H1 (cell line): ENCODE measurements at places on chromosomes 5 and 9. TPM values are rescaled to one million over a fixed set of nuclear protein-coding genes. Genes with fewer than 3 reads are reported as not detected.

- peaks cover 2% of the 10 kb centered on the region; the same call in 1 of the 2 replicates for H3K4me1 ChIP-seq
- no peak overlapping the region for H3K4me3 ChIP-seq
- no peak for DNase-seq
- no peaks in the 10 kb centered on the region for H3K27me3 ChIP-seq
Observed at GRCh38 chr5:142132916-142133315, 24.3 kb downstream of the NDFIP1 start.

DNA sequence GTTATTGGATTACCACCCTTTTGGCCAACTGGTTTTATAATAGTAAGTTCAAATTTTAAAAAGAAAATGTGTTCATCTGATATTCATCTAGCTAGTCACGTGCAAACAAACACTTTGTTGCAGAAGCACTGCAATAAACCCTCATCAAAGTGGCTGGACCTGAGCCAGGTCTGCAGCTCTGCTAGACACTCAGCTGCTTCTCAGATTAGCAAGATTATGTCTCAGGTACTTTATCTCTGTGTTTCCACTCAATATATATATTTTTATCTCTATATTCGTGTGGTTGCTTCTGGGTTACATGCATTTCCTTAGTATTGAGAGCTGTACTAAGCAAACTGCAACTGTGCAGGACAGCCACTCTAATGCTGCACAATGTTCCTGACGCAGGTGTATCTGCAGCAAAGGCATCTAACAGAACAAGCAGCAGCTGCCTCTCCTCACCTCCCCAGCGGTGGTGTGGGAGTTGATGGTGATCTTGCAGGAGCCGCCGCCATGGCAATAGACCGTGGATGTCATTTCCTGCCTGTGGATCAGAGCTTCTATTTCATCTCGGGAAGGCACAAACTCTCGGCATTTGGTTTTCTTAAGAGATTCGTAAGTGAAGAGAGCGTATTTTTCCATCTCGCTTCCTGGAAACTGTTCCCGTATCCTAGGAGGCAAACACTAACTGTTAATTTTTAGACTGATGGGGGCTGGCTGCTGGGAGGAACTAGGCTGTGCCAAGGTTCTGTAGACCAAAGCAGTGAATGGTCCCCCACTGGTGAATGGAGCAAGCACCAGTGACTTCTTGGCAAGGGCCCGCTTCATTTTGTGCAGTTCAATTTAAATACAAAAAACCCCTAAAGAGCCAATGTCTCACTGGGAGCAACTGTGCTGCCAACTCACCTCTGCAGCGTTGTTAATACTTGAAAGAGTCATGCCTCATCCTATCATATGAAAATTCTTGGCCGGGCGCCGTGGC, 56.7 kb upstream of the RETREG1 start:
- no peak for DNase-seq
- no peaks in the 10 kb centered on the region for H3K27me3 ChIP-seq
- H3K27ac ChIP-seq = no peak overlapping the region
- no peaks in the 10 kb centered on the region for H3K4me1 ChIP-seq
- peaks cover 93% of the 10 kb centered on the region for H3K36me3 ChIP-seq

GRCh38 chr9:123248630-123249029, 19.8 kb downstream of the STRBP start:
- no peaks in the 10 kb centered on the region for H3K4me1 ChIP-seq
- H3K36me3 ChIP-seq = no peaks in the 10 kb centered on the region
- no peak overlapping the region for H3K27ac ChIP-seq
- DNase-seq = no peak
- H3K4me3 ChIP-seq = no peak overlapping the region

DNA sequence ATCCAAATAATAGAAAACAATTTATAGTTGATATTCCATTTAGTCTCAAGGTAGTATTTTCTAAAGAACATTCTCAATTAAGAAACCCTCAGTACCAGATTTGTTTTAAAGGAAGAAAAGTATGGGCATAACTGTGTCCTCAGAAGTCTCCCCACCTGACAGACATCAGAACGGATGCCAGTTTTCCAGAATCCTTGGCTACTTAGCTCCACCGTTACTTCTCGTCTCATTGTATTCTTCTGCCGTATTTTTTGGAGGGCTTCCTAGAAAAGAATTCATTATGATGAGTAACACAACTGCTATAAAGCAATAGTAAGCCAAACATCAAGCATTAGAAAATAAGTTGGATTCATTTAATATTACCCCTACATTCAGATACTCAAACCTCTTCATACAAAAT, 67.8 kb downstream of the DROSHA start:
- H3K4me1 ChIP-seq = no peaks in the 10 kb centered on the region
- H3K27me3 ChIP-seq = no peaks in the 10 kb centered on the region
- no peak overlapping the region for H3K4me3 ChIP-seq
- no peak overlapping the region for H3K27ac ChIP-seq
- DNase-seq = no peak
- H3K36me3 ChIP-seq = peaks cover 47% of the 10 kb centered on the region

DNA sequence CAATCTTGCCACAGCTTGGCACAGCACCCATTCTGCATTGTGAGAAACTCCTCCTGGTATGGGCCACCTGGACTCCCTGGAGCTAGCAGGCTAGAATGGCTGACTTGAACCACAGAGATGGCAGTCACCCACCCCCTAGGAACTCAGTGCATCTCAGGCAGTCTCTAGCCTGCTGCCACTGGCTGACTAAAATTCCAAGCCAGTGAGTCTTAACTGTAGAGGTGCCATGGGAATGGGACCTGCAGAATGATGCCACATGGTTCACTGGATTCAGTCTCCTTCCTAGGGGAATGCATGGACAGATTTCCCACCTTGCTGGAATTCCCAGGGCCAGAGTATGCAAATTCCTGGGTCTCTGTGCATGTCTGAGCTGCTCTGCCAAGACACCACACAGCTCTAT, 382.9 kb downstream of the MAN2A1 start:
- H3K36me3 ChIP-seq = no peaks in the 10 kb centered on the region
- H3K27me3 ChIP-seq = no peaks in the 10 kb centered on the region
- no peak overlapping the region for H3K27ac ChIP-seq
- no peaks in the 10 kb centered on the region for H3K4me1 ChIP-seq
- DNase-seq = no peak

DNA sequence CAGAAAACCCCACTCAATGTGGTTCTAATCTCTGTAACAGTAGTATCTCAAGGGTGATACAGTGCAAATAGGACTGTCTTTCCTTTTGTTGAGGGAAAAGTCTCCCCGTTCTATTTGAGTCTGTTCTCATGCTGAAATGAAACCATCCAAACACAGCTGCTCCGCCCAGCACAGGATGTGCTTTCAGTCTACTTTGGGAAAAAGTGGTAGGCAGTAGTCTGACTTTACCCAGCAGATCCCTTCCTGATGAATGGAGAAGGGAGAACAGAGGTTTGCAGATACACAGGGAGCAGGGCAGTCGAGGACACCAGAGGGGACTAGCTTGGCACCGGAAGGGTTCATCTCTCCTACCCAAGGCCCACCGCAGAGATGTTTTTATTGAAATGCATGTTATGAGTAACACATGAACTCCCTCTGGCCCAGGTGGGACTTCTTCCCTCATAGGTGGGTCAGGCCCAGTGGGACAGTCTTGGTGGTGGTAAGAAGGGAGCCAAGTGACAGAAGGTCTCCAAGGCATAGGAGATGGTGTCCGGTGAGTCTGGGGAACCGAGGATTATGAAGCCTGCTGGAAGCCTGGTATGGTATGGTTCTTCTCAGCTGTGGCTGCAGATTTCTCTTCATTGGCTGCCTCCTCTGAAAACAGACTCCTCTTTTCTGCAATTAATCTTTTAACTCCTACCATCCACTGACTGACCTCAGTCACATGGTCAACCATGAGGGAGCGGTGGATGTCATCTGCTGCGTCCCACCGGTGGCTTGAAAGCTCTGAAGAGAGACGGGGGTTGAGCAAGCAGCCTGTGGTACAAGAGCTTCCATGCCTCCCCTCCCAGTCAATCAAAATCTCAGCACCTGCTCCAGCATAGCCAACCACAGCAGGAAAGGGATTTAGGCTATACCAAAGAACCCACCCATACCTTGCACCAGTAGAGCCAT, 3.0 kb downstream of the EIF4EBP3 start:
- H3K27ac ChIP-seq = no peak overlapping the region
- peaks cover 28% of the 10 kb centered on the region for H3K36me3 ChIP-seq
- H3K4me3 ChIP-seq = no peak overlapping the region
- H3K4me1 ChIP-seq = peaks cover 11% of the 10 kb centered on the region
- peak; percentile 20 for DNase-seq

- no peak overlapping the region for H3K27ac ChIP-seq
- no peaks in the 10 kb centered on the region for H3K4me1 ChIP-seq
- no peak overlapping the region for H3K4me3 ChIP-seq
- DNase-seq = no peak
- no peaks in the 10 kb centered on the region for H3K27me3 ChIP-seq
Observed at GRCh38 chr5:38764937-38765391, 80.8 kb upstream of the OSMR start.

NTNG2 gene
- 1.2 and 1.5 TPM in 2 replicates for polyA plus RNA-seq

RNF14 gene
- 4.4 and 4.7 TPM in 2 replicates for polyA plus RNA-seq

RUSC2 gene
- polyA plus RNA-seq = 4.2 and 5.7 TPM in 2 replicates

IFNA8 gene
- polyA plus RNA-seq = not detected in 2 replicates
